HCT116 (cell line): ENCODE measurements at places on chromosomes 1 and 21.
A peak's percentile ranks its signal among the peaks of the same experiment; 100 is the strongest.

GRCh38 chr1:50419907-50420677 lies 3.2 kb downstream of the DMRTA2 start:
- DNase-seq: no peak

GRCh38 chr1:183588827-183589226 lies 1.4 kb downstream of the NCF2 start:
- DNase-seq: no peak

DNA sequence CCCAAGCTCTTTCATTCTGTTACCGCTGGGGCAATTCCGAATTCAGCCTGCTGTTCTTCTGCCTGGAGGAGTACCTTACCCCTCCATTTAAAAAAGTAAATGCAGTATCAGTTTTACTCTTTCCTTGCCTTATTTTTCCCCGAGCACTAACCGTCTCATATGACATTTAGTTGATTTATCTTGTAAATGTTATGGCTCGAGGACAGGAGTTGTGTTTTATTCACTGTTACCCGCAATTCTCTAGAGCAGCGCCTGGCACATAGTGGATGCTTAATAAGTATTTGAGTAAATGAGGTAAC lies 425 bp upstream of the TADA1 start:
- DNase-seq: no peak

DNA sequence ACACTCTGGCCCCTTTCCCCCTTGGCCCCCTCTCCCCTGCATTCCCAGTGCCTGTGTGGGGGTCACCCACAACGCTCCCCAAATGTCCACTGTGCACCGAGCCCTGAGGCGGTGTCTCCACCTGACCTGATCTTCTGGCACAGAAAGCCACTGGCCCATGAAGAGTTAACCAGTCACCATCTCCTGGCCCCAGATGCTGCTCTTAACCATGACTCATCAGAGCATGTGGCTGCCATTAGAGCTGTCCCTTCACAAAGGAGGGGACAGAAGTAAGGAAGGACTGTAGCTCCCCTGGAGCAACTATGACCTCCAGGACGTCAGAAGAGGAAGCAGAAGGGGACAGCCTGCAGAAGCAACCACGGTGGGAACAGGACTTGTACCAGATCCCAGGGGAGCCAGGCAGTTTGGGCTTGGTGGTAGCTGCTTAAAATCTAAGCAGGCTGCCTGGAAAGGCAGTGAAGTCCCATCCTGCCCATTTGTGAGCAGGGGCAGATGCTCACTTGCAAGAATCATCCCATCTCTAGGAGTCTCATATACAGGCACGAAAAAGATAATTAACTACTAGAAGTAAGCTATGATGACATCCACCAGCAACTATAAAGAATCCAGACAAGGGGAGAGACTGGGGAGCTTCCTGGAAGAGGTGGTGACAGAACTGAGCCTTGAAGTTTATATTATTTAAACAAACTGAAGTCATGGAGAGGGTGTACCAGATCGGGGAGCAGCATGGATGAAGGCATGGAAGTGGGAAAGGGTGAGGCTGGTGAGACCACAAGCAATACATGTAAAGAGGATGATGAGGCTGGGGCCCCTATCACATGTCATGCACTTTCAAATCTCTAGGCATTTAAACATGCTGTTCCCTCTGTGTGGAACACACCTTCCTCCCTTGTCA lies 1.1 kb upstream of the TTC39A start:
- DNase-seq: peak; percentile 55

DNA sequence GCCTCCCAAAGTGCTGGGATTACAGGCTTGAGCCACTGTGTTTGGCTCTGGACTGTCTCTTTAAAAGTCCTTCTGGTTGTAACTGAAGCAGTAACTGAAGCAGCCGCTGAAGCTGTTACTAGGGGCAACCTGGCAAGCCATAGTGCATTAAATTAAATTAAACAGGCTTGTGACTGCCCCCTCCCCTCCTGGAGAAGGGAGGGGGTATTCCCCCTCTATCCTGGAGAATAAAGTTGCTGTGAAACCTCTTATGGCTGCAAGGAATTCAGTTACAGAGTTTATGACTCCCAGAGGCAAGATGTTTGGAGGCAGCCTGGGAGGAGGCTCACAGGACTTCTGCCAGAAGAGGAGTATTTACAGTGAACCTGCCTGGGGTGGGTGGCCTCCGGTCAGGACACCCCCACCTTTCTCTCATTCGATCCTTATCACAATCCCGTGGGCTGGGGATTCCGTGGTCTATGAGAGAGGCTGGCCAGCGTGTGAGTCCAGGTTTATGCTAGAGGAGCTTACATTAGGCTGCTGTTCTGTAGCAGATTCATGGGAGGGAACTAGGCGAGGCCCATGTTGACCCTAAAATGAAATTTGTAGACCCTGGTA lies 8.3 kb downstream of the TTC22 start:
- no peak for DNase-seq

- no peak for DNase-seq
Observed at GRCh38 chr21:37615962-37616361, 249.4 kb downstream of the DYRK1A start.

- DNase-seq: no peak
Observed at GRCh38 chr1:22043198-22043769, 9.2 kb upstream of the CDC42 start.
